Activated B cell treated with CpG ODN at 0.5 μM for 24 hours (primary cell): ENCODE measurements at places on chromosomes 12 and 14. TPM values are rescaled to one million over a fixed set of nuclear protein-coding genes. Genes with fewer than 3 reads are reported as not detected.

DNA sequence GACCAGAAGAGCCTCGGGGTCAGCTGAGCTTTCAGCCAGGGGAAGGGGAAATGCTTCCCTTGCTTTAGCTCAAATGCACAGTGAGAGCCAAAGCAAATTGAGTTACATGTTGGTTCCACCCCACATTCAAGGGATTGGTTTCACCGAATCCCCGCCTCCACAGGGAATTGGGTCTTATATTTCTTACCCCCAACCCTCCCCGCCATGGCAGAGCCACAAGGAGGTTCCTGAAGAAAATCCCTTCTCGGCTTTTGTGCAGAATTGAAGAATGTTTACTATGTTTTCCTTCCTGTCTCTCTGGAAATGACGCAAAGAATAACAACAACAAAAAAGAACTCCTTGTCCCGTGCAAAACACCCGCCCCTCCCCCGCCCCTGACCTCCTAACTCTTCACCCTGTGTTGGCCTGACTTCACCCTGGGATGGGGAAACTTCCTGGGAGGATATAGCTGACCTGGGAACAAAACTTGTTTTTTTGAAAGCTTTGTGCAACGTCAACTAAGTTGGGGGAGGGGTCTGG, 21.9 kb upstream of the CIPC start:
- H3K27ac ChIP-seq, result no peak overlapping the region
- no peaks in the 10 kb centered on the region for H3K27me3 ChIP-seq
- peaks cover 3% of the 10 kb centered on the region for H3K4me1 ChIP-seq
- no peaks in the 10 kb centered on the region for H3K36me3 ChIP-seq
- DNase-seq, result no peak

DNA sequence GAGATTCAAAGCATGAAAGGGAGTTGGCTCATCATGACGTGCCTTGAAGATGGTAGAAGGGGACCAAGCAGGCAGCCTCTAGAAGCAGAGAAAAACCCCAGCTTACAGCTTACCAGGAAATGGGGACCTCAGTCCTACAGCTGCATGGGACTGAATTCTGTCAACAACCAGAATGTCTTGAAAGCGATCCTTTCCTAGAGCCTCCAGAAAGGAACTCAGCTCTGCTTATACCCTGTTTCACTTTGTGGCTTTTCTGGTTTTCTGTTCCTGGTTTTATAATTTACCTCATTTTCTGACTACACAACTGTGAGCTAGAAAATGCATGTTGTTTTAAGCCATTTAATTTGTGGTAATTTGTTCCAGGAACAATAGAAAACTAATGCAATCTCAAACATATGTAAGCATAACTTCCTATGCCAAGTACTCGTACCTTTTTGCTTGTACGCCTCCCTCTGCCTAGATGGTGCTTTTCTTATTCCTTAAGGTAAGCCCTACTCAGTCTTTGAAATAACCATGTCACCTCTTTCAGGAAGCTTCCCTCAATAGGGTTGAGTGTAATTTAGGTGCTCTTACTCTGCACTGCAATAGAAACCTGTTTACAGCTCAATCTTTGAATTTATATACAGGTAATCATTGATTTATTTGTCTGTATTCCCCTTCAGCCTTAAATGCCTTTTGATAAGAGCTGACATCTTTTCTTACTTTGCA, 348.8 kb downstream of the TMEM117 start:
- H3K4me3 ChIP-seq, result no peak overlapping the region
- no peaks in the 10 kb centered on the region for H3K27me3 ChIP-seq
- H3K4me1 ChIP-seq, result no peaks in the 10 kb centered on the region

- peak overlapping the region; percentile 69 for H3K4me3 ChIP-seq
- DNase-seq, result no peak
- no peaks in the 10 kb centered on the region for H3K36me3 ChIP-seq
- peak overlapping the region; percentile 95 for H3K27ac ChIP-seq
- no peaks in the 10 kb centered on the region for H3K27me3 ChIP-seq
Measured at GRCh38 chr14:89720076-89720687, 234.3 kb downstream of the EFCAB11 start.

GRCh38 chr12:43069768-43070221, 480.2 kb upstream of the PRICKLE1 start:
- H3K36me3 ChIP-seq, result no peaks in the 10 kb centered on the region
- H3K4me1 ChIP-seq, result no peaks in the 10 kb centered on the region
- H3K4me3 ChIP-seq, result no peak overlapping the region
- H3K27me3 ChIP-seq, result no peaks in the 10 kb centered on the region
- no peak for DNase-seq
- H3K27ac ChIP-seq, result no peak overlapping the region

The RIMBP2 gene
- not detected in 2 replicates for total RNA-seq

GRCh38 chr14:40623643-40624042, 983.0 kb upstream of the LRFN5 start:
- H3K27ac ChIP-seq, result no peak overlapping the region
- no peaks in the 10 kb centered on the region for H3K27me3 ChIP-seq
- no peaks in the 10 kb centered on the region for H3K4me1 ChIP-seq
- no peak for DNase-seq

- DNase-seq, result no peak
- no peaks in the 10 kb centered on the region for H3K27me3 ChIP-seq
- H3K27ac ChIP-seq, result no peak overlapping the region
- no peak overlapping the region for H3K4me3 ChIP-seq
Measured at GRCh38 chr12:83143950-83144349, 457.2 kb downstream of the TMTC2 start.

The ACOT4 gene
- total RNA-seq, result 0.60 and 1.2 TPM in 2 replicates

DNA sequence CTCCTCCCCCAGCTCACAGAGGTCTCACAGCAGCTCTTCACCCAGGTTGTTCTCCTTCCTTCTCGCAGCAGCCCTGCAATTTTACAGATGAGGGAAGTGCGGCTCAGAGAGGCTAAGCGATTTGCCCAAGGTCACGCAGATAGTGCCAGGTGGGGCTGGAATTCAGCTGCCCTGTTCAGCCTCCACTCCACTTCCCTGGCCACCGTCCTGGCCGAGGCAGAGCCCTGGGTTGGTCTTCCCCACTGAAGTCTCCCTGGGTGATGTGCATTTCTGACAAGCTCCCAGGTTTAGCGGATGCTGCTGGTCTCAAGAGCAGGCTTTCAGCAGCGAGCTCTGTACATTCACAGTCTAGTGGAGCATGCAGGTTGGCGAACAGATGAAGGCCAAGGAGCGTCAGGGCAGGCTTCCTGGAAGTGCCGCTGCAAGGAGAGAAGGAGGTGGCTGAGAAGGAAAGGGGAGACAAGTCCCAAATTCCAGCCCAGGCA, 28.9 kb upstream of the EML1 start:
- no peak overlapping the region for H3K4me3 ChIP-seq
- H3K27ac ChIP-seq, result no peak overlapping the region
- H3K4me1 ChIP-seq, result no peaks in the 10 kb centered on the region
- peaks cover 4% of the 10 kb centered on the region for H3K27me3 ChIP-seq
- H3K36me3 ChIP-seq, result no peaks in the 10 kb centered on the region

- H3K4me1 ChIP-seq, result peaks cover 17% of the 10 kb centered on the region
- no peaks in the 10 kb centered on the region for H3K36me3 ChIP-seq
- no peak overlapping the region for H3K4me3 ChIP-seq
Measured at GRCh38 chr12:3131129-3131528, 54.0 kb downstream of the TSPAN9 start.

The SLC6A13 gene
- total RNA-seq, result 0.38 TPM in 1 of 2 replicates, not detected in the other

DNA sequence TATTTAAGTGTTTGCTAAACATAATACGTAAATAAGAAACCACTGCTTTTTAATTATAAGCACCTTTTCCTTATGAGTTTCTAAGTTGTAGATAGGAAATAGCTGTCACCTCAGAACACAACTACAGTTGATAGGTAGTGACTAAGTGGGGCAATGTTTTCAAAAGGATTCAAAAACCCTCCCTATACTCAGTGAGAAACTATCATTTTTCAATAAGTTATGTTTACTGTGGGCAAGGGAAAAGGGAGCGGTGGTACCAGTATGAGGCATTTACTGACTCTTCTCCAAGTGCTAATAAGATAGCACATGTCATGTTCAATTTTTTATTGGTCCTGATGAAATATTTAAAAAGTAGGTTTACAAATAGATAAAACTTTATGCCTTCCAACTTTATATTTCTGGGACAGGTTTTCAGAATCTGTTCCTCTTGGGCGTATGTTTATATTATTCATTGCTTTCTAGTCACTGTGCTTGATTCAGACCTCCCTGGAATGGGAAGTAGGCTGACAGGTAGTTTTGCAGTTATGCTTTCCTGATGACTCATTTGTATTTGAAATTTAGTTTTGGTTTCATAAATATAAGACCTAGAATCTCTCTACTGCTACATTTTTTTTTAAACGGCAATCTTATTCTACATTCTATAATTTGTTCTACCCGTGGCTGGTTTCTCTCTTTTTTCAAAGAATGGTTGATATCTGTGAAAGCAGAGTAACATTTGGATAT, 153.1 kb downstream of the TMEM117 start:
- no peaks in the 10 kb centered on the region for H3K36me3 ChIP-seq
- DNase-seq, result no peak
- no peaks in the 10 kb centered on the region for H3K27me3 ChIP-seq
- no peak overlapping the region for H3K27ac ChIP-seq
- H3K4me3 ChIP-seq, result no peak overlapping the region

DNA sequence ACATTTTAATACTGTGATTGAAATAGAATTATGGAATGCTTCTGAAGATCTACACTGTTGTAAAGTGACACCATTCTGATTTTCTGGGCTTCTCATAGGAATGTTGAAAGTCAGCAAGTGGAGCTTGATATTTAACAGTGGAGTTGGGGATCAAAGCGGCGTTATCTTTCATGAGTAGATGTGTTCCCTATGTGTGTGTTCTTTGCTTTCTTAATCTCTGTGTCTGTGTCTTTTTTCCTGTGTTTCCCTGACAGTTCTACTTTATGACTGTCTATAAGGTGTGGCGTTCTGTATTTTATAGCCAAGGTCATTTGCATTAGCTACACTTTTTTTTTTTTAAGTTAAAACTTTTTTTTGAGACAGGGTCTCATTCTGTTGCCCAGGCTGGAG, 24.7 kb downstream of the SYNE2 start:
- no peaks in the 10 kb centered on the region for H3K27me3 ChIP-seq
- no peaks in the 10 kb centered on the region for H3K36me3 ChIP-seq
- H3K4me3 ChIP-seq, result no peak overlapping the region
- no peak for DNase-seq
- H3K27ac ChIP-seq, result no peak overlapping the region

DNA sequence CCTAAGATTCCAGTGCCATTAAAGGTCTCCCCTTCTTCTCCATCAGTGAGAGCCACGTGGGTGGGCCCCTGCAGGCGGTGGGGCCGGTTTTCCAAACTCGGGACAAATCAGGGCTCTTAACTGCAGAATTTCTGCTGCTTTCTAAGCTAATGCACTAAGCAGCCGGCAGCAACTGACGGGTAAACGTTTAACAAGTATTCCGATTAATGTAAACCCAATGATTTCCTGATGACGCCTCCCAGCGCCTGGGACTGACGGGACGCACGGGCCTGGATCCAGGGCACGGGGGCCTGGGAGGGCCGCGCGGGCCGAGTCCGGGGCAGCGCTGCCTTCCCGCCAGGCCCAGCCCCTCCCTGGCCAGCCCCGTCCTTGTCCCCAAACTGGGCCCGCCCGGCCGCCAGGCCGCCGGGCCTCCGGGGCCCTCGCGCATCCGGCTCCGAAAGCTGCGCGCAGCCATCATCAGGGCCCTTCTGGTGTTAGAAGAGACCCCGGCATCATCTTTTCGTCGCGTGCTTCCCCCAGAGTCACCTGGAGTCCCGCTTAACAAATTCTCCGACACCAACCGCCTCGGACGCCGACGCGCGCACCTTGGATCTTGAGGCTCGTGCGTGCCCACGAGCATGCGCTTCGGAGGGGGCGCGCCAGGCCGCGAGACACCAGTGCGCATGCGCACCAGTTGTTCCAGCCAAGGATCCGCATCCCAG, at the start of gene MLH3:
Gene MLH3 (minus strand): TSS at position 616 of the 704 bp plus-strand sequence. CDS start 1,812 bp downstream, outside the sequence.
- H3K27ac ChIP-seq, result peak within 1 kb of the TSS; percentile 83
- peaks cover 7% of the 10 kb centered on the region for H3K36me3 ChIP-seq
- peak; percentile 75 for DNase-seq
- no peaks in the 10 kb centered on the region for H3K27me3 ChIP-seq

GRCh38 chr12:807041-807735, 54.8 kb downstream of the WNK1 start:
- H3K4me1 ChIP-seq, result peaks cover 67% of the 10 kb centered on the region
- H3K4me3 ChIP-seq, result no peak overlapping the region
- H3K36me3 ChIP-seq, result no peaks in the 10 kb centered on the region
- no peak for DNase-seq

The PPP1R3E gene
- 23.4 and 28.9 TPM in 2 replicates for total RNA-seq

DNA sequence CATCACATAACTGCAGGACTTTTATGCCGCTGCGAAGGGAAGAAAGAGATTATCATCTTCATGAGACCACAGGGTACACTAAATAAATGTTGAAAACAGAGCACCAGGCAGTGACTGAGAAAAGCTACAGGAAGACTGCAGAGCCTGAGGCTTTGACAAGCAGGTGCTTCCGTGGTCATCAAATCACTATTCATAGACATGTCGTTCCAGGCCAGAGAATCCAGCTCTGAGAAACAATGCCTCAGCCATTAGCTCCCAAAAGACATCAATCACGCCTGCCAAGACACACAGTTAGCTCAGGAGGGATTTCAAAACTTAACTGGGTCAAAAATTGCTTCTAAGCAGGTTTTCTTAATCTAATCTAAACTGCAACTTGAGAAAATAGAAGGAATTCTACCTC, 47.2 kb upstream of the GARIN6 start:
- H3K36me3 ChIP-seq, result no peaks in the 10 kb centered on the region
- no peak for DNase-seq
- no peak overlapping the region for H3K4me3 ChIP-seq
- no peaks in the 10 kb centered on the region for H3K4me1 ChIP-seq
- no peaks in the 10 kb centered on the region for H3K27me3 ChIP-seq

- H3K4me1 ChIP-seq, result peaks cover 50% of the 10 kb centered on the region
- peaks cover 48% of the 10 kb centered on the region for H3K27me3 ChIP-seq
- DNase-seq, result no peak
- no peak overlapping the region for H3K4me3 ChIP-seq
- H3K36me3 ChIP-seq, result peaks cover 19% of the 10 kb centered on the region
Measured at GRCh38 chr12:49093792-49094159, 825 bp downstream of the DHH start.

The PLEKHD1 gene
- total RNA-seq, result 0.22 and 0.24 TPM in 2 replicates

DNA sequence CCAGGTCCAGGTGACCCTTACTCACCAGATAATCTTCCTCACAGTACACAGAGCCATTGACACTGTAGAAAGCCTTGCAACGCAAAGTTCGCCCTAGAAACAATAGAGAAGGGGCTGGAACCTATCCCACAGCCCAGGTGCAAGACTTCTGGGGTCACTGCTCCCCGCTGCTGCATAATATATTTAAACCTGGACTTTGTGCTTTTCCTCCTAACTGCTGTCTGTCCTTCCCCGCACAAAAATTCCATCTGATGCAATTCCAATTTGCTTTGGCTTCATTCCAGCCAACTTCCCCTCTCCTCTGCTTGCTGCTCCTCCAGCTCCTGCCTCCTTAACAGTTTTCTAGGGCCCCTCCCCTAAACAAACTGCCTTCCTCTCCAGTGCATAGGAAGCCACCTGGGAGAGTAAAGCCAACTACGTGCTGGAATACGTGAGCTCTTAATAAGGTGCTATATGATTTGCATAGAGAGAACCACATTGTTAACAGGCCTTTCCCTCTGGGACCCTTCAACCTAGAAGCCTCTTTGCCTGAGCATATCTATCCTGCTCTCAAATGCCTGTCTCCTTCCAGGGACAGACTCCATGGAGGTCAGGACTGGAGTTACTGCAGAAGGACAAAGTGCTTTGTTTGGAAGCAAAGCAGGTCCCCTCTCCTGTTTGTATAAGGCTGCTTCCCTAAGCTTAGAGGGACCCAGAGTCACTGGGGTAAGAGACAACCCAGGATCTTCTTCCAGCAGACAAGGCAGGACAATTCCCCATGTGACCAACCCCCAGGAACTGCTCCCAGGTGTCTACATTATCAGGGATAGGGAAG, 5.5 kb downstream of the AJUBA start:
- no peaks in the 10 kb centered on the region for H3K36me3 ChIP-seq
- peaks cover 12% of the 10 kb centered on the region for H3K4me1 ChIP-seq
- no peak overlapping the region for H3K27ac ChIP-seq
- H3K27me3 ChIP-seq, result peaks cover 15% of the 10 kb centered on the region
- DNase-seq, result no peak

The PTCSC3 gene
- total RNA-seq, result not detected in 2 replicates
